Central memory CD8-positive, alpha-beta T cell (primary cell): ENCODE measurements at places on chromosomes 1 and 21.

DNA sequence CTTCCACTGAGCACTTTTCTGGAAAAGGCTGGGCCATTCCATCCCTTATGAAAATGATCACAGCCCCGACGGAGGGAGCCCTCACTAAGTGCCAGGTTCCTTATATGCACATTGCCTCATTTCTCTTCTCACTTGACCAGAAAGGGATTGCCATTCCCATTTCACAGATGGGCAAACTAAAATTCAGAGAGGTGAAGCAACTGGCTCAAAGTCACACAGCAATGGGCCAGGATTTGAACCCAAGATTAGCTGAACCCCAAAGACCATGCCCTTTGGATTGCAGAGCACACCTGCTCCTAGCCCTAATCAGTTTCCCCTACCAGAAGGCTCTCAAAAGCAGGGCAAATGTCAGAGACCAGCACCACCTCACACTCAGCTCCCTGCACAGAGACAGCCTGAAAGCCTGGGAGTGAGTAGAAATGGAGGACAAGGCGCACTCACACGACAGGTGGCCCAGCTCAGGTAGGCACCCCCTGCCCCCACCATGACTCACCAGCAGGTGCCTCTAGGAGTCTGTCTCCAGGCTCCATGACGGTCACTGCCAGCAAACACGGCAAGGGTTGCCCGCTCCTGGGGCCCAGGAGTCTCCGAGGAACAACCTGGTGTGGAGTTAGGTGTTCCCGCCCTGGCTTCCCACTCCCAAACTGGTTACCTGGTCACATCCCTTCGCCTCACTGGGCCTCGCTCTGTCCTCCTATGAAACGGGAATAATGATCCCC lies 21.7 kb downstream of the SDC3 start:
- DNase-seq, result no peak

DNA sequence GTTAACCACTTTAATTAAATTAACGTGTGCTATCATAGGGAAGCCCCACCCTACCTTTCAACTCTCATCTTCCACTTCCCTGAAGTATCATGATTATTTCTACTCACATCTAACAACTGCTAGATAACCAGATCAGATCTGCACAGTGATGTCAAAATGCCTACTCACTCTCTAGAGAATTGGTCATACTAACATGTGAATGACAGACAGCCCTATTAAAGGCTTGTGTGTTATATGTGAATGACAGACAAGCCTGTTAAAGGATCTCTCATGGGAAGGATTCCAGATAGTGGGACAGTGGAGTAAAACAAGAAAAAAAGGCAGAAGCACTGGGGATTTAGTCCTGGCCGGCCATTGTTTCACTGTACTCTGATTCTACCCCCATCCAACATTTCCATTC lies 12.6 kb downstream of the VTCN1 start:
- no peak for DNase-seq

GRCh38 chr1:178310685-178311105 lies 186.1 kb downstream of the CLEC20A start:
- no peak for DNase-seq

- DNase-seq, result no peak
Observed at GRCh38 chr1:53525595-53525994, 66.4 kb downstream of the DMRTB1 start.

DNA sequence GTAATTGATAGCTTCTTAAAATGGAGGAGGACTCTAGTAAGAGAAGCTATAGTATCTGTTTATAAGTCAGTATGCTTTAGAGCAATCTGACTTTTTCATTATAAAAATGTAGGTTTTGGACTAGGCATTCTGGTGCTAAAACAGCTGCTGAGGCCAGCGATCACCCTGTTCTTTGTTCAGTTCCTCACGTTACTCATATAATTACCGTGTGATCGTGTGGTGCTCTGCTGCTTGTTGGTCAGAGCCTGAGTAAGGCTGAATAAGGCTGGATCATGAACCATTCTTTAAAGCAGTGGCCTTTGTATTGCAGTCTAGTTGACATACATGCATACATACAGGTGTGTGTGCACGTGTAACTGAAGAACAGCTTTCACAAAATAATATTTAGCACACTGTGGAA lies 25.2 kb downstream of the CDC42 start:
- DNase-seq, result no peak

DNA sequence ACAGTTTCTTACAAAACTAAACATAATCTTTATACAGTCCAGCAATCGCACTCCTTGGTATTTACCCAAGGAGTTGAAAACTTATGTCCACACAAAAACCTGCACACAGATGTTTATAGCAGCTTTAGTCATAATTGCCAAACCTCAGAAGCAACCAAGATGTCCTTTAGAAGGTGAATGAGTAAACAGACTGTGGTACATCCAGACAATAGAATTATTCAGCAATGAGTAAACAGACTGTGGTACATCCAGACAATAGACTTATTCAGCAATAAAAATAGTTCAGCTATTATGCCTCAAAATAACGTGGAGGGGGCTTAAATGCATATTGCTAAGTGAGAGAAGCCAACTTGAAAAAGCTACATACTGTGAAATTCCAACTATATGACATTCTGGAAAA lies 87.0 kb upstream of the GALNT2 start:
- DNase-seq, result no peak

DNA sequence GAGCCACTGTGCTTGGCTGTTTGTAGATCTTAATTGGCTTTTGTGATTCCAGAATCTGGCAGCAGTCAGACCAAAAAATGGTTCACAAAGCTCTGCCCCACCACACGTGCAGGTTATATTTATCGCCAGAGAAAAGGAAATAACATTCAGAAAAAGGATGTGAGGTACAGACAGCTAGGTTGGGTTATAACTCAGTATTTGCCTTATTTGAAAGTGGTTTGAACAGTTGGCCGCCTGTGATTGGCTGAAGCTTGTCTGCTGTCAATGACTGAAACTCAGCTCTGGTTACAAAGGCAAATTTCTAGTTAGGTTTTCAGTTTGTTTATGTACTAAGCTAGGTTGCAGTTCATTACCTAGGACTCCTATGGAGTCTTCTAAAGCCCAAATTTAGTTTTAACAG lies 9.6 kb downstream of the SH3BGR start:
- no peak for DNase-seq

DNA sequence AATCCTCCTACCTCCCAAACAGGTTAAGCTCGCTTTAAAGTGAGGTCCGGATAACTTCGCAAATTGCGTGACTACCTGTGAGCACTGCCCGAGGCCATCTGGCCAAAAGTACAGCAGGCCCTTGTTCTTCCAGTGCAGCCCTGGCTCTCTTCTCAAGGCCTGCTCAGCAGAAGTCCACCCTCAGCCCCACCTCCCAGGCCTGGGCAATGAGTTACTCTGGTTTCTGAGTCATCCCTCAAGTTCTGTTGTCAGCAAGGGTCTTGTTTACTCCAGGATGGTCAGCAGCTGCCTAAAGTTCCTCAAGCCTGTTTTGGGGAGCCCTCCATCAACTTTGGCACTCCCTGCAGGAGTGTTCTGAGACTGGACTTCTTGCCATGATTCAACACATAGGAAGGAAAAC lies 101.7 kb downstream of the BCAR3 start:
- no peak for DNase-seq

GRCh38 chr1:167452483-167452882 lies 65.8 kb downstream of the CD247 start:
- no peak for DNase-seq

- no peak for DNase-seq
Observed at GRCh38 chr1:21325231-21325718, 35.0 kb upstream of the ECE1 start.

DNA sequence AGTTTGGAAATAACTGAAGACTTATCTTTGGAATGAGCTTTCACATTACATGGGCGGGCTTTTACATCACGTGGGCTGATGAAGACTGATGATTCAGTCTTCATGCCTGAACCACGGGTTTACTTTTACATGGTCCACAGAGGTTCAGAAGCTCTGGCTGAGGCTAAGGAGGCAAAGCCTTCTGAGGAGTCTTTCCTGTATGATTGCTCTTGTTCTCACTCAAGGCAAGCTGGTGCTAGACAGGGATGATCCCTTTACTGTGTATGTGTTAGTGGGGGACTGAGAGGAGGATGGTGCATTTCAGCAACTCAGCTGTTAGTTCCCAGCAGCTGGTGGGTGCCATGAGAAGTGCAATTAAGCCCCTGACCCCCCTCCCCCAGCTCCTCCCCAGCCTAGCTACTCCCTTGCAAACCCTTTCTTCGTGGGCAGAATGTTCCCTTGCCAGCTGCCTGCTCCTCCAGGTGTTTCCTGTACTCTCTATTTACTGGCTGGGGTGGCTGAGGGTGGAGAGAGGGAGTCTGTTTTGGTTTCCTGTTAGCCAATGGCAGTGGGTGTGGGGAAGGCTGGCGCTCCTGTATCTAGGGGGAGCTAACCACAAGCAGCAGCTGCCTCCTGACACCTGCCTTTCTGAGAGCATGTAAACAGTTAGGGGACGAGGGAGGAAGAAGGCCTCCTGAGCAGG lies 15.4 kb downstream of the BTG2 start:
- DNase-seq, result peak; percentile 78

DNA sequence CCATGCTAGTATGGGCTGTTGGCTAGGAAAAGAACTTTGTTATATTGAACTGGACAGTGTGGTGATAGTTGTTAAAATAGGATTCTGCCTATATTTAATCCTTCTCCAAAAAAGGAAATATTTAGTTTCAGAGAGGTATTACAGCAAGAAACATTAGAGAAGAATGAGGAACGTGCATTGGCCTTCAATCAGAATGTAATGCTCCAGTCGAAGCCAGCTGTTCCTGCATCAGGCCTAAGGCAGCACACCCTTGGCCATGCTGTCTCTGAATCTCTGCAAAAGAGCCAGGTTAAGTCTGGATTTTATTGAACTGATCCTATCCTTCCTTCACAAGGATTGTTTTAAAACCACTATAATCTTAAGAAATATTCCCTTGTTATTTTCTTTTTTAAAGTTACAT lies 35.3 kb upstream of the RALGPS2 start:
- no peak for DNase-seq

DNA sequence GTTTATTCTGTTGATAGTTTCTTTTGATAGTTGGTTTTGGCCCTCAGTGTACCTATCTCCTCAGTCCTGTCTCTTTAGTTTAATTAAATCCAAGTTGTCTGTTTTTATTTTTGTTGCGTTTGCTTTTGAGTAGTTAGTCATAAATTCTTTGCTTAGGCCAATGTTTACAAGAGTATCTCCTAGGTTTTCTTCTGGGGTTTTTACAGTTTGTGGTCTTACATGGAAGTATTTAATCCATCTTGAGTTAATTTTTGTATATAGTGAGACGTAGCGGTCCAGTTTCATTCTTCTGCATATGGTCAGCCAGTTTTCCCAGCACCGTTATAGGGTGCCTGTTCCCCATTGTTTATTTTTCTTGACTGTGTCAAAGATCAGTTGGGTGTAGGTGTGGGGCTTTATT lies 139.4 kb downstream of the POU2F1 start:
- no peak for DNase-seq

DNA sequence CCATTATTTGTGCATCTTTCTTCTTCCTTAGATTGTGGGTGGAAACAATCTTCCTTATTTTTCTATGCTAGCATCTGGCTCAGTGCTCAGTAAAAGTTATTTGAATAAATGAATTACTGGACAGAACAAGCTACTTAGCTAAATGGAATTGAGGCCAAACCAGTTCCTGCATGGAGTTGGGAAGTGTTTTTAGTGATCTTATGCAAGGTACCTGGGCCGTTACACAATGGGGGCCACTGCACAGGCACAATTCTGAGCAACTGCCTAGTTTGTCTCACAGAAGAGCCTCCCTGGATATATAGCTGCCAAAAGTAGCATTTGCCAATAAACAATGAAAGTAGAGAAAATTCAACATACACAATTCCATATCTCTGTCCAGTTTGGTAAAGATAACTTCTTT lies 27.0 kb upstream of the SERBP1 start:
- no peak for DNase-seq

- DNase-seq, result peak; percentile 10
Observed at GRCh38 chr1:151058692-151059091, 730 bp downstream of the CDC42SE1 start.

DNA sequence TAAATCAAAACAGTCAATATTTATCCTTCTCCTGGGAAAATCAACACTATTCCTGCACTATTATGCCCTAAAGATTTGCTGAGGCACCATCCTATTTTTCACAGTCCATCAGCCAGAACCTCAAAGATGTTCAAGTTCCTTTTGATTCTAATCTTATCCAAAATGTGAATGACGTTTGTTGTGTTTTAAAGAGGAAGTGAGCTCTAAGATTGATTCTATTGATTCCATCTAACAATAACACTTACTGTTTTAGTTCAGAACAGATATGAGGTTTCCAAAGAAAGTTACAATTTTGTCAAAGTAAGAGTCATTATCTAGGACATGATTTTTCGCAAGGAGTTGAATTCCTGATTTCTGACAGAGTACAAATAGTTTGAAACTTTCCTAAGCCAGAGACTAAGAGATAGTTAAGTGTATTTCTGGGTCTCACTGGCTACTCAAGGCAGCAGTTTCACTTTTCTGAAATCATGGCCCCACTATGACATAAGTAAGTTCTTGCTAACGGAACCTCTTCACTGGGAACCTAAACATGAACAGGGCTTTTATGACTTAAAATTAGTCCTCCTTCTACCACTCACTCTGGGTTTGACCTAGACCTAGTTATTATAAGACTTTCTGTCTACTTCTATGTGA lies 84.7 kb downstream of the LHX9 start:
- no peak for DNase-seq

DNA sequence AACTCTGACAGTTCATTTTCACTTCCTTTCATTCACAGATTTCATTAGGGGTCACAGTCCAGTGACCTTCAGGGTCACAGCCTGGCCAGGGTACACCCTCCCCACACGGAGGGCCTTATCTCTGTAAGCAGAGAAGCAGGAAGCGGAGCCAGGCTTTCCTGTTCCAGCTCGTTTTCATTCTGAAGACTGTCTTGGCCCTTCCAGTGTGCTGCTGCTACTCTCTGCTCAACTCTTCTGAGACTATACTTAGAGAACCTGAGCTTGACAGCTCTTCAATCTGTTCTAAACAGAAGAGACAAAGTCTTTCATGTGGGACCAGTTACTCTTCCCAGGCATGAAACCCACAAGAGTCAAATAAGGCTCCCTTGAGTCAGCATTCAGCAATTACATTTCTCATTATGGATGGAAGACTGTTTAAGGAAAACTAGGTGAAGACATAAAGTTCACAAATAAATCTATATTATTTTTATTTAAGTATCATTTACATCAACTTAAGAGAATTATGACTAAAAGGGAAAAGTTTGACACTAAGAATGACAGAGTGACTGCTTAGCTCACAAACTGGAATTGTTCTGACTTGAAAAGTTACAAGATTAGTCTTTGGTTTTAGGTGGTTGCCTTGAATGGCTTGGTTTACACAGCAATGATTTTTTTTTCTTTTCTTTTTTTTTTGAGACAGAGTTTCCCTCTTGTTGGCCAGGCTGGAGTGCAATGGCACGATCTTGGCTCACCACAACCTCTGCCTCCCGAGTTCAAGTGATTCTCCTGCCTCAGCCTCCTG lies 4.8 kb upstream of the TDRD10 start:
- DNase-seq, result no peak

GRCh38 chr21:25176637-25177412 lies 430.5 kb downstream of the MRPL39 start:
- DNase-seq, result no peak

- no peak for DNase-seq
Observed at GRCh38 chr1:214897581-214897980, 185.0 kb upstream of the KCNK2 start.

- no peak for DNase-seq
Observed at GRCh38 chr1:167879508-167879907, 34.4 kb downstream of the ADCY10 start.

- no peak for DNase-seq
Observed at GRCh38 chr1:21295002-21295401, 4.7 kb upstream of the ECE1 start.
